ENCODE measurements at places on chromosomes 12 and 14.
A peak's percentile ranks its signal among the peaks of the same experiment; 100 is the strongest.

- DNase-seq: no peak
Observed at GRCh38 chr12:128305336-128305892, 38.4 kb downstream of the TMEM132C start.

GRCh38 chr14:105398726-105399465, 558 bp downstream of the TEX22 start:
- DNase-seq: no peak

DNA sequence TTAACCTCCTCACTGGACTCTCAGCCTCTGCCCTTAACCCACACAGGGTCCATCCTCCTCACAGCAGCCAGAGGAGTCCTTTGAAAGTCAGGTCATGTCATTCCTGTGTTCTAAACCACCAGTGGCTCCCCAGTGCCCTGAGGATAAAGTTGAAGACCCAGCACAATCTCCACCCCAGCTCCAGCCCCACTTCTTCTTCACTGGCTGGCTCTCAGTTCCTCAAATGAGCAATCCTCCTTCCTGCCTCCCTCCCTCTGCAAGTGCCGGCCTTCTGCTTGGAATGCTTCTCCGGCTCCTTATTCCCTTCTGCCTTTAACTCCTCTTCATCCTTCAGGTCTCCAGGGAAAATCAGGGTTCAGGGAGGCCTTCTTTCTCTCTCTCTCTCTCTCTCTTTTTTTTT, 32.0 kb upstream of the SPPL3 start:
- no peak for DNase-seq

DNA sequence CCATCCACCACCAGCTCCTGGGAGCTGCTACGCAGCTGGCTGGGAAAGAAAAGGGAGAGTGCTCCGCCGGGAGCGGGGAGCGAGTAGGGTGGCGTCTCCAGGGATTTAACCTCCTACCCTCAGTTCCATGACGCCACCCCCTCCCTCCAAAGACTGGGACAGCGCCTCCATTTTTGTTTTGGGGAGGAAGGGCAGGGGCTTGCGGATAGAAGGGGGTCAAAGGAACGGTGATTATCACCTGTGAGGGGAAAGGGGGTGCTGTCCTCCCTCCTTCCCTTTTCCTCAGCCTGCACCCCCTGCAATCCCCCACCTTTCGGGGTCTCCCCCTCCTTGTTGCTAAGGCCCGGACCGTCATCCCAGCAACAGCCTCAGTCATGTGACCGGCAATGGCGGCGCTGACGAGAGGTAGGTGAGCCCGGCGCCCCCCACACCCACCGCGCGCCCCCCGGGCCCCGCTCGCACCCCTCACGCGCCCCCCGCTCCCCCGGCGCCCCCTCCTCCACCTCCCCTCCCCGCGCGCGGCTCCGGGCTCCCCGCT, at the start of gene DTX3:
Gene DTX3, plus strand, starts transcription at position 371 of the 538 bp plus-strand sequence. CDS start 1,694 bp downstream, outside the sequence.
- DNase-seq: no peak

DNA sequence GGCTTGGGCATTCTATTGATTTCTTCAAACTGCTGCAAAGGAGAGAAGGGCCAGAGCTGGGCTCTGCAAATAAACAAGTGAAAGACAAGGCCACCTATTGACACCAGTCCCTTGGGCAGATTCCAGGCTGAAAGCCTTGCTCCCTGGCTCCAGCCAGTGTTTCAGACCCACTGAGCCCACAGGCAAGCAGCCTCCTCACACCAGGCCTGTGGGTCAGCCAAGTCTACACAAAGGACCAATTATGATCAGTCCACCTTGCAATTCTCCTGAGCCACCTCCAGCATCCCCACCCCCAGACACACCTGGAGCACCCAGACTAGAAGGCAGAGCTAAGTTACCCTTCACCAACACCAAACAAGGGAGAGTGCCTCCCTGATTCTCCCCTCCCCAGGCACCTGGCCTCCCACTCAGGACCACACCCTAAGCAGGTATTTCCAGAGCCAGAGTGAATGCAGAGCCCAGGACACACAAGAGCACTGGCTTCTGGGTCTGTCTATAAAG, 13.8 kb downstream of the ACTN1 start:
- DNase-seq: no peak

GRCh38 chr14:60935319-60935718, 45.6 kb downstream of the TRMT5 start:
- DNase-seq: no peak

GRCh38 chr12:5171701-5172100, 128.0 kb downstream of the KCNA5 start:
- peak; percentile 45 for DNase-seq

GRCh38 chr12:8655421-8655820, 7.2 kb downstream of the MFAP5 start:
- DNase-seq: no peak
